Heart left ventricle (tissue), 16 donors: ENCODE measurements at places on chromosomes 13 and 19. TPM values are rescaled to one million over a fixed set of nuclear protein-coding genes. Genes with fewer than 3 reads are reported as not detected.

GRCh38 chr13:48573213-48574007 lies 40.5 kb upstream of the RCBTB2 start:
- no peak for DNase-seq

- DNase-seq, result no peak
These were observed 76.6 kb downstream of the DGKH start for GRCh38 chr13:42125046-42125445.

GRCh38 chr13:92074658-92075057 lies 676.2 kb downstream of the GPC5 start:
- no peak for DNase-seq

DNA sequence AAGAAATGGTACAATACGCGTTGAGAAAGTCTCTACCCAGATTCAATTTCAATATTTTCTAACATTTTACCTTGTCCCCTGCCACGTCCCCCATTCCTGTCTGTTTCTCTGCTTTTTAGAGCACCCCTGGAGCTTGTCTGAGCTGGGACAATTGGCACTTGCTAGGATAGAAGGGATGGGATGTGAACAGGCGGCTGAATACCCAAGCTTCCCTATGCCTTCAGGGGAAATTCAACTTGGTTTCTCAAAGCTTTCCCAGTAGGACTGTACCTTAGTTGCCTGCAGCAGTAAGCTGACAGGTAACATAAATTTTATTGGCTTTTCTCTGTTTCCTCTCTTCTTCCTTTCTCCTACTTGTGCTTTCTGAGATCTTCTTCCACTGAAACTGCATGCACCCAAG lies 1663.3 kb downstream of the EFNB2 start:
- no peak for DNase-seq

GRCh38 chr19:9966024-9966423 lies 29.7 kb upstream of the OLFM2 start:
- no peak for DNase-seq

DNA sequence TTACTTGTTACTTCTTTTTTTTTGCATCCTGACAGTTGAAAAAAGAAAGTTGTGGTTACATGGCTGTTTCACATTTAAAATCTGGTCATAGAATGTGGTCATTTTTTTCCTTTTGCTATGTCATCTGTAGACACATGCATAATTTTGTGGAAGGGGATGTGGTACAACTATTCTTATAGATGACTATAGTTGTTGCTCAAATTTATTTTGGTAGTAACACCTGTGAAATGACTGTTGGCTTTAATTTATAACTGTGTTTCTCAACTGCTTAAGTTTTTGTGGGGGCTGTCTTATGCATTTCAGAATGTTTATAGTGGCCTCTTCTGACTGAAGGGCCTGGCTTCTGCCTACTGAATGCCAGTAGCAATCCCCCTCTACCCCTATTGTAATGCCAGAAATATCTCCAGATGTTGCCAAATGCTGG lies 130.5 kb downstream of the PAN3 start:
- no peak for DNase-seq

DNA sequence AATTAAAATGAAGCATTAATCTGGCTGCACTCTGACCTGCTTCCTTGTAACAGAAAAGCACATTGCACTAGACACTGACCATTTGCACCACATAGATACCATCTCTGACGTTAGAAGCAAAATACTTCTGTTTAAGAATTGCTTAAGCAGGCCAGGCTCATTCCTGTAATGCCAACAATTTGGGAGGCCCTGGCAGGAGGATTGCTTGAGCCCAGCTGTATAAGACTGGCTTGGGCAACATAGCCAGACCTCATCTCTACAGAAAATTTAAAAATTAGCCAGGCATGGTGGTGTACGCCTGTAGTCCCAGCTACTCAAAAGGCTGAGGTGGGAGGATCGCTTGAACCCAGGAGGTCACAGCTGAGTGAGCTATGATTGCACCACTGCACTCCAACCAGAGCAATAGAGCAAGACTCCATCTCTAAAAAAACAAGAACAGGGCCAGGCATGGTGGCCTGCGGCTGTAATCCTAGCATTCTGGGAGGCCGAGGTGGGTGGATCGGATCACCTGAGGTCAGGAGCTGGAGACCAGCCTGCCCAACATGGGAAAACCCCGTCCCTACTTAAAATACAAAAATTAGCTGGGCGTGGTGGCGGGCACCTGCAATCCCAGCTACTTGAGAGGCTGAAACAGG lies 7.0 kb upstream of the TLE6 start:
- DNase-seq, result no peak

GRCh38 chr13:39635564-39635963 lies 19.9 kb upstream of the COG6 start:
- no peak for DNase-seq

DNA sequence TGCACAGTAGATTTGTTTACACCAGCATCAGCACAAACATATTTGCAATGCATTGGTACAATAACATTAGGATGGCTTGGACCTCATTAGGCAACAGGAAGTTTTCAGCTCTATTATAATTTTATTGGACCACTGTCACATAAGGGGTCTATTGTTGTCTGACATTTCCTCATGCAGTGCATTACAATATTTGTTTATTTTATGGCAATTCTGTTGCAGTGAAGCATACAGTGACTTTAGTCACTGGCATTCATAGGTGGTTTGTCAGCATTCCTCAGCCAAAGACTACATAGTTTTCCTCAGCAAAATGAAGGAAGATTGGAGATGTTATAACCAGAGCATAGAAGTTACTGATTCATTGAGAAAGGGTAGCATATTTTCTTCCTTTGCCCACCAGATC lies 1732.9 kb downstream of the PCDH9 start:
- DNase-seq, result no peak

GRCh38 chr13:113849981-113850721 lies 13.7 kb downstream of the GAS6 start:
- DNase-seq, result no peak

DNA sequence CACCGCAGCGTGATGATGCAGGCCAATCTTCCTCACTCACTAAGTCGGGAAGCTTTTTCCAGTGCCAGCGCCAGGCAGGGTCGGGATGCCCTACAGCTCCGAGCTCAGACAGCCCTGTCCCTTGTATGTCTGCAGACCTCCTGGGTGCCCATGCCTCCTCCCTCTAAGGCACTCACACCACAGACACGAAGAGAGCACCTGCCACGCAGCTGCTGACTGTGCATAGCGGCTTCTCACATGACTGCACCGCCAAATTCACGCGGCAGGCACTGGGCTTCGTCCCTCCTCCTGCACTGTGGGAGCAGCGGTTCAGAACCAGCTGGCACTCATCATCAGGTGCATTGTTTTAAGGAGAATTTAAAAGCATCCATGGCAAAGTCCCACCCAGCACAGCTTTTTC lies 88.1 kb downstream of the SLC7A1 start:
- DNase-seq, result no peak

GRCh38 chr13:19737844-19738557 lies 44.7 kb downstream of the PSPC1 start:
- no peak for DNase-seq

DNA sequence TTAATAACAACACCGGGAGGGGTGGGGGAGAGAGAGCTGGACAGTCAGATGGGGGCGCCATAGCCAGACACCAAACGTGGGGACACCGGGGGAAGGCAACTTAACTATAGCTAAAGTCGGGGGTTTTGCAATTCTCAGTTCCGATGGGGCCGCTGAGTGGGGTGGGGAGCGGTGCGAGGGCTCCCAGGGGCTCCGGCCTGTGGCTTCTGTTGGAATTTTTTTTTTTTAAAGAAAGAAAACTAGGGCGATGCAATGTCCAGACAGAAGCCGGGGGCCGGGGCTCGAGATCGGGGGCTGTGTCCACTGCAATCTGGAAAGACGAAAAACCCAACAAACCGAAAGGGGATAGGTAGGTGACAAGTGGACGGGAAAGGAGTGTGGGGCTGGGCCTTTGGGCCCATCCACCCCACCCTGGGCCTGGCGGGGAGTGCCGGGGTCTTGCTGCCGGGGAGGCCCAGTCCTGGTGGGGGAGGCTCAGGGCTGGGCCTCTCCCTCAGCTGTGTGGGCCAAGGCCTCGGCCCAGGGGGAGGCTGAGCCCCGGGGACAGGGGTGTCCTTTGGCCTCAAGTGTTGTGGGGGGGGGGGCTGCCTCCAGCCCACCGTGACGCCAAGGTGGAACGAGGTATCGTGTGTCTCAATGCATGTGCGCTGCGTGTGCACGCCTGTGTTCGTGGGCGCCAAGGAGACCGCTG lies 17.3 kb downstream of the PRKCSH start:
- DNase-seq, result no peak

DNA sequence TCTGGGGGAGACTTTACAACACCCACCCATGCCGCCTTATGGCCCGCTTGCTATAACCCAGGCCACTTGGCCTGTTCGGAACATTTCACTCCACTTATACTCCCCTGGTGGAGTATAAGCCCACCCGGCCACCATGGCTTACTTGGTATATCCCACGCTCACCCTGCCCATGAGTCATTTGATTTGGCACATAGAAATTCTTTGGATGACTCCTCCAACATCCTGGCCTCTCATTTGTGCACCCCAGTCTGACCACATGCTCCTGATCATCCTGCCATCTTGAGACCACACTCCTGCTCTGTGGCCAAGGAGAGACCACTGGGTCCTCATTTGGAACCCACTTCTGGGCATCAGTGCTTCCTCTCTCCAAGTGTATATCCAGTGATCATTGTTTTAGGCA lies 5.2 kb downstream of the SPACA6 start:
- DNase-seq, result no peak

GRCh38 chr13:21932996-21933395 lies 262.1 kb downstream of the FGF9 start:
- DNase-seq, result no peak

- no peak for DNase-seq
These were observed 80.3 kb upstream of the KLHL1 start for GRCh38 chr13:70188567-70188966.

DNA sequence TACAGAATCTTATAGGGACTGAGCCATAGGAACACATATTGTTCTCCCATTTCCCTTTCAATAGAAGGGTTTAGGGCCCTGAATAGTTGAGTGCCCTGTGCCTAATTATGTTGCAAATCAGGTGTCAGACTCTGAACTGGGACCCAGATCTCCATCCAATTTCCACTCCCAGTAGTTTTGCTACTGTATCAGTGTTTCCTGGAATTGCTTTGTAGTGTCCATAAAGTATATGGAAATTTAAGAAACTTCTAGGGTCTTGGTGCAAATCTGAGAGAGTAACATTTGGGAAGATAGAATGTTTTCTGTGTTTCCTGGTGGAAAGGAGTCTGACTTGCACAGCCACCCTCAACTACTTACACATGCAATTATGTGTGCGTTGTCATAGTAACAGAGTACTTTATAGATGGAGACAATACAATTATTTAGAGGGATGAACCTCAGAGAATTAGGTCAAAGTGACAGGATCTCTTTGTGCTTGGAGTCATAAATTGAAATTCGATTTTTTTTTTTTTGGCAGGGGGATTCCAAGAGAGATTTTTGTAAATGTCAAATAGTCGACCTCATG lies 646 bp upstream of the SLC10A2 start:
- no peak for DNase-seq

DNA sequence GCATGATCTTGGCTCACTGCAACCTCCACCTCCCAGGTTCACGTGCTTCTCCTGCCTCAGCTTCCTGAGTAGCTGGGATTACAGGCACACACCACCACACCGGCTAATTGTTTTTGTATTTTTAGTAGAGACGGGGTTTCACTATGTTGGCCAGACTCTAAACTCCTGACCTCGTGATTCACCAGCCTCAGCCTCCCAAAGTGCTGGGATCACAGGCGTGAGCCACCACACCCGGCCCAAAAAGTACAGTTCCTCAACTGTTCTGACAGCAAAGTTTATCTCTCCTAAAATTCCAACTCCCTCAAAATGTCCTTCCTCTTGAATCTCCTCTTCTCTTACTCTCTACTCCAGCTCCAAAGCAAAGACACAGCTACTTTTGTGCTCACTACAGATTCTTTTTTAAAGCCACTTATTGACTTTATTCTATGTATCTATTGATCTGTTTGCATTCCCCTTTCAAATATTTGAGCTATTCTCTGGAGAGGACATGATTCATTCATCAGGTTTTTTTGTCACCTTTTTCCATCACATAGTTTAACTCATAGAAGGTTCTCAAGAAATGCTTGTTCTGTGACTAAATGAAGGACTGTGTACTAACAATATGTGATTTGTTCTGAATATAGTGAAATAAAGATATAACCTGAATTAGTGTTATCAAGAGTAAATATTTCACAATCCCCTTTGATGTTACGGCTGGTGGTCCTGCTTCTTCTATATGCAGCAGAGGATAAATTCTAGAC lies 142.2 kb downstream of the TBC1D4 start:
- no peak for DNase-seq

DNA sequence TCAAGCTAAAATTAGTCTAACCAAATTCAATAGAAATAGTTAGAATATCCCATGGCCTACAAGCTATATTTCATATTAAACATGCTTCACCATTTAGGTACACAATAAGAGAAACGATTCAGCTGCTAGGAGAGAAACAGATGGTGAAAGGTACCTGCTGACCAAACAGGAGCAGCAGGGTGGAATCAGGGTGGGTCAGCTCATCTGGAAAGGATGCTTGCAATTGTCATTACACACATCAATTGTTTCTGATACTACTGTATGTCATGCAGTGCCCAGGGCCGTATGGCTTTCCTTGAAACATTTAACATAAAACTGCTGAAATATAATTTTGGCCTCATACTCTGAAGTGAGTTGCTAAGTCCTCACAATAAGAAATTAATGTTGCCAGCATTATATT lies 776.0 kb downstream of the DACH1 start:
- no peak for DNase-seq

DNA sequence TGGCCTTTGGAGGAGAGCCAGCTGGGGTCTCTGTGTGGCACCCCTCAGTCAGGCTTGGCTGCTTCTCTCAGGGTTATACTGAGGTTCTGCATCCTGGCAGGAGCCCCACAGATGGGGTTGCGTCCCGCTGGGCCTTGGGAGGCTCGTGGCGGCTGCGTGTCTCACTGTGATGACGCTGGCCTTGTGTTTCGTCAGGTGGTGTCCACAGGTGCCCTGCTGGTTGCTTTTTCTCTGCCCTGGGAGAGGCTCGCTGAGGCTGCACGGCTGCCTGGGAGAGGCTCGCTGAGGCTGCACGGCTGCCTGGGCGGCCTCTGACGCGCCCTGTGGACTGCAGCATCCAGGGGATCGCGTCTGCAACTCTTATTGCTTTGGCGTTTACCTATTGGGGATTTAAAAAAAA lies 15.4 kb downstream of the DOT1L start:
- no peak for DNase-seq

DNA sequence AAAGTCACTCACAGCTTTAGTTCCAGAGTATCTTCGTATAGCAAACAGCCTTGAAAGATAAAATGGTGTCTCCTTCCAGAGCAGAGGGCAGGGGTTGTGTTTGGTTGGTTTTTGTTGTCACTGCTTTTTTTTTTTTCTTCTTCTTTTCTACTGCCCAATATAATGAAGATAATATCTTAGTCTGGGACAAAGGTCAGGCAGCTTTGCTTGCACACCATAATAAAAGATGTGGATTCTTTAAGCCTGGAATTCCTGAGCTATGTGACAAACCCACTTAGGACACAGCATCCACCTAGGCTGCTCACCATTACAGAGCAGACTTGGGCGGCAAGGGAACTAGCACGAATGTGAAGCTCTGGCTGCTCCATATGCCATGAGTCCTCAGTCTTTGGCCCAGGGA lies 165.6 kb upstream of the MIR17HG start:
- no peak for DNase-seq

Gene RUBCNL
- 0.65 TPM for total RNA-seq

Gene CGB5
- total RNA-seq, result not detected

Gene ZNF837
- 0.17 TPM for total RNA-seq

Gene BRSK1
- total RNA-seq, result 2.1 TPM

Gene CD70
- total RNA-seq, result not detected

Gene CD320
- total RNA-seq, result 35.8 TPM

Gene REEP6
- 1.9 TPM for total RNA-seq

Gene CAPN12
- 0.45 TPM for total RNA-seq

Gene ZNF547
- total RNA-seq, result 2.7 TPM

Gene IGSF23
- not detected for total RNA-seq

Gene SLC35E1
- total RNA-seq, result 23.6 TPM
